ENCODE measurements at places on chromosomes 11 and 22.
A peak's percentile ranks its signal among the peaks of the same experiment; 100 is the strongest.

DNA sequence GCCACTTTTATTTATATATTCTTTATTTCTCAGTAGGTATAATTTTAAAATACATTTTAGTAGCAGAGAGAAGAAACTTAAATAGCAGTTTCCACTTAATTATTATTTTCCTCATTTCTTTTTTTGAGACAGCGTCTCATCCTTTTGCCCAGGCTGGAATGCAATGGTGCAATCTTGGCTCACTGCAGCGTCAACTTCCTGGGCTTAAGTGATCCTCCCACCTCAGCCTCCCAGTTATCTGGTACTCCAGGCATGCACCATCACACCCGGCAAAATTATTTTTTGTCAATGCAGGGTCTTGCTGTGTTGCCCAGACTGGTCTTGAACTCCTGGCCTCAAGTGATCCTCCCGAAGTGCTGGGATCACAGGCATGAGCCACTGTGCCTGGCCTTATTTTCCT, 38.3 kb downstream of the ATG13 start:
- DNase-seq = no peak

GRCh38 chr11:123236879-123237278, 41.8 kb upstream of the CLMP start:
- no peak for DNase-seq

- DNase-seq = no peak
Measured at GRCh38 chr22:27991586-27992293, 72.7 kb upstream of the PITPNB start.

GRCh38 chr11:94747601-94748041, 20.5 kb upstream of the AMOTL1 start:
- no peak for DNase-seq

- no peak for DNase-seq
Measured at GRCh38 chr22:39283322-39284141, 35.9 kb downstream of the RPL3 start.

GRCh38 chr22:30104501-30105156, 24.4 kb downstream of the HORMAD2 start:
- no peak for DNase-seq

DNA sequence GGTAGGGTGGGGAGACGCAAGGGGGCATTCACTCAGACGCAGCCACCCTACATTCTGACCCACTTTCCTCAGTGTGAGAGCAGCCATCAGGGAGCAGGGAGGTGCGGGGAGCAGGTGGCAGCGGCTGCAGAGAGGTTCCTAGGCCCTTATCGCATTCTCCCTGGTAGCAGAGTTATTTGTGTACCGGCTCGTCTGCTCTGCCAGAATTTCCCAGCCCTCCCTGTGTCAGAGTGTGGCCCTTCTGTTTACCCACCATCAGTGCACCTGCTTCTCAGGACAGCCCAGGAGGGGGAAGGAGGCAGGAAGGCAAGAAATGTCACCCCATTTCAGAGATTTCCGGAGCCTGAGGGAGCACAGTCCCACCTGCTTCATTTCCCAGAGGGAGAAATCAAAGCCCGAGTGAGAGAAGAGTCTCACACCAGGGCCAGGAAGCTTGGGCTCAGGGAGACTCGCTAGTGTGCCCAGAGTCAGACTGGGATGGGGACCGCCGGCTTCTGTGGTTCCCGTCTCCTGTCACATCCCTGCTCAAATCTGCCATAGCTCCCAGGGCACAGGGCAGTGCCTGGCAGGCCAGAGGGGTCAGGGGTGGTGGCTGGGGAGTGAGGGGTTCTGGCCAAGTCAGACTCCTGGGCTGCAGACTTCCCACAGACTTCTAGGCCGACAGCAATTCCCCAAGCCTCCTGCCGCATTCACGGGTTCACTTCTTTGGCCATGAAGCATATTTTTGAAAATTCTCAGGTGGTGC, 49.7 kb downstream of the ARRB1 start:
- DNase-seq = no peak

DNA sequence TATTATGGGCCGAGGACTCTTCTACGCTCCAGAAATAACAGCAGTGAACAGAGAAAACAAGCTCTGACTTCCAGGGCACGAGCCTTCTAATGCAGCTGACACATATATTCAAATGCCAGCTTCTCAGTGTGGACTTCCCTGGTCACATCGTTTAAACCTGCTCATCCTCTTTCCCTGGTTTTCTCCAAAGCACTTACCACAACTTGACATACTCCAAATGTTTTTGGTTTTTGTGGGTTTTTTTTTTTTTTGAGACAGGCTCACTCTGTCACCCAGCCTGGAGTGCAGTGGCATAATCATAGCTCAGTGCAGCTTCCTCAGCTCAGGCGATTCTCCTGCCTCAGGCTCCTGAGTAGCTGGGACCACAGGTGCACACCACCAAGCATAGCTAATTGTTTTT, 105.5 kb downstream of the MICAL3 start:
- DNase-seq = no peak

DNA sequence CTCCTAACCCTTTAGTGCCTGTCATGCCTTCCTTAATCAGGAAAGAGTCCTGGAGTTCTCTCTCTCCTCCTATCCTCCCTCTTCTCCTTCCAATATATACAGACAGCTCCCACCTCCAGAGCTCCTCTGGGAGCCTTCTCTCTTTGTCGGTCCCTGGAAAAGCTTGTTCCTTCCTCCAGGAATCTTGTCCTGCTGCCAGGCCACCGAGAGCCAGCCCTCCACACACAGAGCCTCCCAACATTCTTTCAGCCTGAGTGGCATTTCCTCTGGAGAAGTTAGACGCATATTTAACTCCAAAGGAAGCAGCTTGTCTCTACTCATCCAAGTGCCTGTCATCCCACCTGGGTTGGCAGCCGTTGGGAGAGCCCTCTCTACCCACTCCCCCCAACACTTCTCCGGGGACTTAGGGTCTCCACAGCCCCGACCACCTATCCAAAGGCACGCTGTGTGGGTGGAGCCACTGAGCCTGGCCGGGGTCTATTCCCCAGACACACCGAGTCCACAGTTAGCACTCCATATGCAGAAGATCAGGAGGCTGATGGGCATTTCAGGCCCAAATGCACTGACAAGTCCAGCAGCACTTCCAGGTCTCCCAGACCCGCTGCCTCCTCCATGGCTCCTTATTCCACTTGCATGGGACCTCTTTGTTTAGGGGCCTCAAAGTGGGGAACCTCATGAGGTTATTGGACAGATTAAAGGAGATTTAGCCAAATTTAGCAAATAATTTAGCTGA, 31.1 kb downstream of the DKK3 start:
- peak; percentile 94 for DNase-seq

GRCh38 chr11:63855975-63856374, 17.1 kb downstream of the MARK2 start:
- DNase-seq = no peak

GRCh38 chr22:50585781-50586180, 3.1 kb upstream of the CHKB start:
- DNase-seq = no peak

- DNase-seq = no peak
Measured at GRCh38 chr22:44116755-44117684, 63.7 kb upstream of the PARVG start.

DNA sequence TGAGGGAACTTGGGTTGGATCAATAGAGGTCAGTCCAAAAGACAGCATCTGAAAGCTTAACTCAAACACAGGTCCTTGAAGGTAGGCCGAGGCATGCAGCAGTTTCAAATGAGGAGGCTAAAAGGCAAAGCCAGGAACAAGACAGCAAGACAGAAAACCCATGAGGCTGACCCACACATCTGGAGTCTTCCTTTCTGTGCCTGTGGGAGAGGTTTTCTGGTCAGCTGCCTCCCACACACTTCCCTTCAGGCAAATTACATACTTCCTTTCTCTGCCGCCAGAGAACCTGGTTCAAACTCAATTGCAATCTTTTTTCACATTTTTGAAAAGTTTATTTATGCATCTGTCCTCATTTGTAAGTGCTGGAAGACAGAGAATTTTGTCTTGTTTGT, 29.8 kb upstream of the CRTAM start:
- no peak for DNase-seq

DNA sequence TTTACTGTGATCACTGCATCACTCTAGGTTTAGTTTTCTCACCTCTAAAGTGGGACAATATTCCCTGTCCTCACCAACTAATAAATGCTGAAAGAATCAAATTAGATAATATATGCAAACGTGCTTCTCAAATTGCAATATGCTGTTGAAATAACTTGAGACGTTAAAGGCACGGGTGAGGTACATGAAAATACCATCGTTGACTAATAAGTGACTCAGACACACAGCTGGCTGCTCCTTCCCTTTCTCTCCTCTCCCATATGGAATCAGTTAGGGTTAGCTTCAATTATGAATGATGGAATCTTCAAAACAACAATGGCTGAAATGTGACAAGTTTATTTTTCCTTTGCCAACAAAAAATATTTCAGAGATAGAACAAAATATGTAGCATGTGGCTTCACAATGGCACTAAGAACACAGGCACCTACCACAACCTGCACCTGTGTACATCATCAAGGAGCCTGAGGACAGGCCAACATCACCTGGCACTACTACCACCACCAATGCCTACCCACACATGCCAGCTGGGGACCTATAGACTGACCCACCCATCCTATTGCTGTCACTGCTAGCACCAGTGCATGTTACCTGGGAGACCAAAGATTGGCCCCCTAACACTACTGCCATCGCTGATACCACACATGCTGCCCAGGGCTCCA, 13.7 kb downstream of the GDPD4 start:
- DNase-seq = peak; percentile 89

DNA sequence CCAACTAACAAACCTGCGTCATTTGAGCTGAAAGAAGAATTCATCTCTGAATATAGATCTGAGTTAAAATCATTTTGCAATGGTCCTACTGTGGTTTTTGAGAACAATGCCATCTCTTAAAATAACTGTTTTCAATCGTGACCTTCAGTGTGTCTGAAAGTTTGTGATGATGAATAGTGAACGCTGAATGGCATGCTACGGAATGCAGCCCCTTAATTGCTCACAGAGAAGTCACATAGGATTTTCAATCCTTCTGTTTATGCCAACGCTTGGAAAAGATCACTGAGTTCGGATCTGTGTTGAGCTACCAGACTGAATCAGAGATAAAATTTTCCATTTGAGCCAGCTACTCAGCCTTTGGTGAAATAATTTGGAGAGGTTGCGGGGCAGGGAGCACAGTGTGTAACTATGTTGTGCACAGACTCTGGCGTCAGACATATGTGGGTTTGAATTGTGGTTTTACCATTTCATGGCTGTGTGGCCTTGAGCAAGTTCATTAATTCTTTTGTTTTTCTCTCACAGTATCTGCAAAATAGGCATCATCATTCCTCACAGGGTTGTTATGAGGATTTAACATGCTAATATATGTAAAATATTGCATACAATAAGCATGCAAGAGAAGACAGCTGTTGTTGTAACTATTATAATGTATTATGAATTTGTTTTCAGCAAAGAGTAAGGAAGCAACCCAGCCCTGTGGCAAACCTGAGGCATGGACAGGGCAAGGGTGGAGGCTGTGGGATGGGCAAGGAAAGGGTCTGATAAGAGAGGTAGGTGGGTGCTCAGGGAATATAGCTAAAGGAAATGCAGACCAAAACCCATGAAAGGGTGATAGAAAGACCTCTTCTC, 679.9 kb downstream of the KCNA4 start:
- peak; percentile 58 for DNase-seq

Measured in HS-5 (cell line).